Transverse colon (tissue), 4 donors: ENCODE measurements at places on chromosomes 3 and 15. TPM values are rescaled to one million over a fixed set of nuclear protein-coding genes. Genes with fewer than 3 reads are reported as not detected.

DNA sequence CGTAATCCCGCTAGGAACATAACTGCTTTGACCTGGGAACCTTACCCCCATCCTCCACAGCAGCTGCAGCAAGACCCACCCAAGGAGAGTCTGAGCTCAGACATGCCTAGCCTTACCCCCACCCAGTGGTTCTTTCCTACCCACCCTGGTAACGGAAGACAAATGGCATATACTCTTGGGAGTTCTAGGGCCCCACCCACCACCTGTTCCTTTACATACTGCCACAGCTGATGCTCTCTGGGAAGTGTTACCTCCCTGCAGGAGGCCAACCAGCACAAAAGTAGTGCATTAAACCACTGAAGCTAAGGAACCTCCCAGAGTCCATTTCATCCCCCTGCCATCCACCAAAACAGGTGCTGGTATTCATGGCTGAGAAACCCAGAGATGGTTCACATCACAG lies 50.6 kb upstream of the AZI2 start:
- no peaks in the 10 kb centered on the region for H3K4me1 ChIP-seq
- H3K27me3 ChIP-seq, result no peaks in the 10 kb centered on the region
- DNase-seq, result no peak
- H3K4me3 ChIP-seq, result no peak overlapping the region

GRCh38 chr3:16012086-16012485 lies 162.4 kb upstream of the GALNT15 start:
- no peaks in the 10 kb centered on the region for H3K27me3 ChIP-seq
- no peak overlapping the region for H3K4me3 ChIP-seq
- no peaks in the 10 kb centered on the region for H3K4me1 ChIP-seq
- H3K27ac ChIP-seq, result no peak overlapping the region
- DNase-seq, result no peak

- H3K36me3 ChIP-seq, result no peaks in the 10 kb centered on the region
- no peak overlapping the region for H3K4me3 ChIP-seq
- no peak overlapping the region for H3K27ac ChIP-seq
- no peaks in the 10 kb centered on the region for H3K27me3 ChIP-seq
Observed at GRCh38 chr15:78080088-78080460, 2.6 kb upstream of the TBC1D2B start.

GRCh38 chr3:130345487-130346079 lies at the start of gene COL6A5:
Gene COL6A5 (plus strand): TSS chr3:130345672. CDS start chr3:130373639, 27,967 bp downstream.
- H3K27ac ChIP-seq, result no peak within 1 kb of the TSS
- H3K4me1 ChIP-seq, result no peaks in the 10 kb centered on the region
- no peak for DNase-seq

The TPRG1 gene
- not detected for total RNA-seq
